Smooth muscle cell of the coronary artery (primary cell): ENCODE measurements at places on chromosomes 11 and 22. TPM values are rescaled to one million over a fixed set of nuclear protein-coding genes. Genes with fewer than 3 reads are reported as not detected.

Gene ZBTB44
- total RNA-seq: 20.6 and 43.5 TPM in 2 replicates

Gene PLEKHA7
- total RNA-seq: 3.2 TPM in 1 of 2 replicates, not detected in the other

Gene CPT1A
- 33.8 and 35.0 TPM in 2 replicates for total RNA-seq

Gene PARVA
- 24.9 and 25.6 TPM in 2 replicates for total RNA-seq

Gene ACRV1
- total RNA-seq: not detected in 2 replicates

Gene BARX2
- not detected in 2 replicates for total RNA-seq
